ENCODE measurements at places on chromosomes 7 and 10. TPM values are rescaled to one million over a fixed set of nuclear protein-coding genes. Genes with fewer than 3 reads are reported as not detected.

DNA sequence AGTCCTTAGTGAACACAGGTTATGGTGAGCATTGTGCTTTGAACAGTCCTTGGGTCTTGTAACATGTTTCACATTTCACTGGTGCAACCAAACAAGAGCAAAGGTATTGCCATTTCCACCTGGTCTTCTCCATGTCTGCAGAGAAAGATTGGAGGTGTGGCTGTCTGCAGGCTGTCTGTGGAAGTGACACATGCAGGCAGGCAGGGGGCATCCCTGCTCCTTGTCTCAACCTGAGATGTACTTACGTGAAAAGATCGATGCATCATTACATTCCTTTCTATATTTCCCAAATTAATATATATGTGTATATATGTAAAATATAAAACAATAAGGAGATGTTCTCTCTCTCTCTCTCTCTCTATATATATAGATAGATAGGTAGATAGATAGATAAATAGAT is 54.3 kb downstream of the LRRC18 start:
- H3K36me3 ChIP-seq = no peaks in the 10 kb centered on the region
- H3K4me3 ChIP-seq = no peak overlapping the region
- no peaks in the 10 kb centered on the region for H3K27me3 ChIP-seq
- H3K27ac ChIP-seq = no peak overlapping the region
- no peaks in the 10 kb centered on the region for H3K4me1 ChIP-seq
- peak; percentile 66 for DNase-seq

DNA sequence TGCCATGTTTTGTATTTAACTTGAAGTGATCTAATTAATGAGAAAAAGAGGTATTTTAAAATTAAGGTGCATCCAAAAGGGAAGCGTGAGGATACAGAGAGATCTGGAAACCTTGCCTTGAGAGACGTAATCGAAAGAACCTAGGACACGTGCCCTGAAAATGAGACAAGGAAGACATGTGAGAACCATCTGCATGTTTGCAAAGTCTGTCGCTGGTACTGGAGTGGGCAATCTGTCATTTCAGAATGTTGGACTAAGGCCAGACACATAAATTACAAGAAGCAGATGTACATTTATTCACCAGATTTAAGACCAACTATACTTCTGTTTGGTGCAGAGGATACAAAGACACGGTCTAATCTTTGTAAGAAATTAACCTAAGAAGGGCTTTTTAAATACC is 9.2 kb downstream of the AGR2 start:
- no peak overlapping the region for H3K4me3 ChIP-seq
- H3K27me3 ChIP-seq = no peaks in the 10 kb centered on the region
- no peak overlapping the region for H3K27ac ChIP-seq
- no peaks in the 10 kb centered on the region for H3K4me1 ChIP-seq
- no peak for DNase-seq

DNA sequence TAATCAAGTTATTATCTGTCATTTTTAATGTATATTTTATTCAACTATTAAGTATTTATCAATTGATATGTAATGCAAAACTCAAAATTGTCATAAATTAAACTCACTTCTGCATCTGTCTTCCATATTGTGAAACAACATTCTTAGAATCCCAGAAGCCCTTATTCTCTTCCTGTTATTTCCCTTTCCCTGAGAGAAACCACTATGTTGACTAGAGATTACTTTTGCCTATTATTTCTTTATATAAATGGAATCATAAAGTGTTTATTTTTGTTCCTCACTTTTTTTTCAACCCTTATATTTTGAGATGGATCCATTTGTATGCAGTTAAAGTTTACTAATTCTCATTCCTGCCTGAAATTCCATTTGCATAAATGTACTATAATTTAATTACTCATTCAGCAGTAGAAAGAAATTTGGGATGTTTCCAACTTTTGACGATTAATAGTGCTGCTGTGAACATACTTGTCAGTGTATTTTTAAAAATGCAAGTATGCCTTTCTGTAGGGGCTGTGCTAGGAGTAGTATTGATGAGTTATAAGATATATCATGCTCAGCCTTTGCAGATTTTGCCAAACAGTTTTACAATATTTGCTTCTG is 211.2 kb downstream of the SEMA3D start:
- no peak overlapping the region for H3K27ac ChIP-seq
- H3K27me3 ChIP-seq = no peaks in the 10 kb centered on the region
- DNase-seq = no peak
- H3K4me1 ChIP-seq = peaks cover 3% of the 10 kb centered on the region

GRCh38 chr7:156092307-156092706 is 280.0 kb upstream of the SHH start:
- no peak for DNase-seq
- no peak overlapping the region for H3K27ac ChIP-seq
- no peak overlapping the region for H3K4me3 ChIP-seq
- H3K36me3 ChIP-seq = no peaks in the 10 kb centered on the region

DNA sequence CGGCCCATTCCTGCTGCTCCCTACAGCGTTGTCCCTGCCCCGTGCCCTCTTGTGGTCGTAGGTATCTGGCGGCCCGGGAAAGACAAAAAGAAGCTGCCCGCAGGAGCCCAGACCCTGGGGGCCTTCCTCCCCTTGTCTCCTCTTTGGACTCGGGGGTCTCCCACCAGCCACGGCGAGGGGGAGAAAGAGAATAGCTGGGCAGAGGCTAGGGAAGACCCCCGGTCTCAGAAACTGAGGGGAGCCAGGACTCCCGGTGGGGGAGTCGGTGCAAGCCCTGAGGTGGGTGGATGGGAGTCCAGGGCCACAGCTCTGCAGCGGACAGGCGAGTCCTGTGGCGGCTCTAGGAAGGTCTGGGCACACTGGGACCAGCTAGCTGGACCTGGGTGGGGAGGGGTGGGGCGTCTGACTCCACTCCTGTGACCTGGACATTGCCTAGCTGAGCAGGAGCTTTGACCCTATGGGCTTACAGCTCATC is 1.3 kb upstream of the SH2D4B start:
- H3K27ac ChIP-seq = peak overlapping the region; percentile 62
- H3K4me3 ChIP-seq = peak overlapping the region; percentile 58
- DNase-seq = no peak
- no peaks in the 10 kb centered on the region for H3K36me3 ChIP-seq
- H3K4me1 ChIP-seq = peaks cover 7% of the 10 kb centered on the region

DNA sequence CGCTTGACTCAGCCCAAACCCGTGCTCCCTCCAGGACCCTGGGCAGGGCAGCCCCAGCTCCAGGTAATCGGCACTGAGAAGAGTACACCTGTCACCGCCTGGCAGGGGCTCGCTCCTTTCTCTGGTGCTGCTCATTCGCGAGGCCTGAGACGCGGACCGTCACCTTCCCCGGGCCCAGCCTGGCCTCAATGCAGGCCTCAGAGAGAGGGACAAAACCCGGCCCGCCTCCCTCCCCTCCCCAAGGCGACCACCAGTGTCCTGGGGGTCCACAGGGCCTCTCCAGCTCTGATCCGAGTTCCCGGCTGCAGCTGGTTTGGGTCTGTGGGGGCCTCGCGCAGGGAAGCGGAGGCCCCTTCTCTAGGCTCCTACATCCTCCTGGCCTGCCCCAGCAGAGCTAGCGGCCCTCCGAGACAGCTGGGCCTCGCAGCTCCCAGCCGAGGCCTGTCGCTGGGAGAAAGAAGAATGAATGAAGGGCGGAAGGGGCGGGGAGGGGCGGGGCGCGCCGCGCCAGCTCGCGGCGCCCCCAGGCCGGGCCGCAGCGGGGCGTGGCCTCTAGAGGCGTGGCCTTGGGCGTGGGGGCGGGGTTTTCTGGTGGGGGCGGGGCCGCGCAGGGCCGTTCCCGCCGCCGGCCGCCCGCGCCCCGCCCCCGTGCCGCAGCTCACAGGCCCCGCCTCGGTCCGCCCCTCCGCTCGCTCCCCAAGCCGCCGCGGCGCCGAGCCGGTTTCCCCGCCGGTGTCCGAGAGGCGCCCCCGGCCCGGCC is at the start of gene LIMK1:
Gene LIMK1, plus strand, starts transcription at position 688 of the 760 bp plus-strand sequence. CDS start 187 bp downstream, outside the sequence.
- peaks cover 28% of the 10 kb centered on the region for H3K4me1 ChIP-seq
- no peaks in the 10 kb centered on the region for H3K27me3 ChIP-seq
- peak within 1 kb of the TSS; percentile 93 for H3K4me3 ChIP-seq
- DNase-seq = no peak

GRCh38 chr10:45373003-45373575 is 927 bp upstream of the ALOX5 start:
- peak overlapping the region; percentile 62 for H3K4me3 ChIP-seq
- peaks cover 24% of the 10 kb centered on the region for H3K27me3 ChIP-seq
- H3K36me3 ChIP-seq = no peaks in the 10 kb centered on the region
- peaks cover 23% of the 10 kb centered on the region for H3K4me1 ChIP-seq

DNA sequence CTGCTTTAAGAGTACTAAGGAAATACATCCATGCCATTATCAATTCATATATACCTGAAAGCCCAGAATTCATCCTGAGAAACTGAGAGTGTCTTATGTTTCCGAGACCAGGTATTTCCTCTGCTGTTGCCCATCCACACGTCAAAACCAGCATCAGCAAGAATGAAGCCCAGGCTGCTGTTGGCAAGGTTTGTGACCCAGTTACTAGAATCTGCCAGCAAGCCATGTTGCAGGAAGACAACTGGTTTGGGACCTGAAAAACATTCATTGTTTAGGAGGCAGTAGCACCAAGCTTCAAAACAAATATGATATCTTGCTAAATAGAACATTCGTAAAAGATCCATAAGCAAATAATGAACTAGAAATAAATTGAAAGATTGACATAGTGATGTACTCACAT is 21.0 kb upstream of the CH25H start:
- DNase-seq = peak; percentile 39
- no peak overlapping the region for H3K27ac ChIP-seq
- no peak overlapping the region for H3K4me3 ChIP-seq
- peaks cover 24% of the 10 kb centered on the region for H3K36me3 ChIP-seq
- H3K27me3 ChIP-seq = no peaks in the 10 kb centered on the region
- no peaks in the 10 kb centered on the region for H3K4me1 ChIP-seq

- no peaks in the 10 kb centered on the region for H3K27me3 ChIP-seq
Observed at GRCh38 chr10:11048707-11049278, 31.1 kb downstream of the CELF2 start.

DNA sequence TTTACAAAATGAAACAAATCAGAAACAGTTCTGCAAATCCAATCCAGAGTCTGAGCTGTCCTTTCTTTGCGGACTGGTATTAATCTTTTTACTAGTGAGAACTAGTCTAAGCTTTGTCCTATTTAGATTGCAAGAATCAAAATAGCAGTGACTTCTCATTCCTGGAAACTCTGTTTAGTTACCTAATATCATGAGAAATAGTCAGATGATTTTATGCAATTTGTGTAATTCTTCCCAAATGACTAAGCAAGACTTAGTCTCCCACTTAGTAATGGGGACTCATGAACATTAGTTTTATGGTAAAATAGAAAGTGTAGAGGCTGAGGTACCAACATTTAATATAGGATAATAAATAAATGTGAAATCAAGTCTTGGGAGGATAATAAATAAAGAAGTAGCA is 341.3 kb downstream of the DNAJB9 start:
- H3K27ac ChIP-seq = no peak overlapping the region
- H3K27me3 ChIP-seq = no peaks in the 10 kb centered on the region
- H3K36me3 ChIP-seq = no peaks in the 10 kb centered on the region
- H3K4me3 ChIP-seq = no peak overlapping the region
- no peaks in the 10 kb centered on the region for H3K4me1 ChIP-seq

DNA sequence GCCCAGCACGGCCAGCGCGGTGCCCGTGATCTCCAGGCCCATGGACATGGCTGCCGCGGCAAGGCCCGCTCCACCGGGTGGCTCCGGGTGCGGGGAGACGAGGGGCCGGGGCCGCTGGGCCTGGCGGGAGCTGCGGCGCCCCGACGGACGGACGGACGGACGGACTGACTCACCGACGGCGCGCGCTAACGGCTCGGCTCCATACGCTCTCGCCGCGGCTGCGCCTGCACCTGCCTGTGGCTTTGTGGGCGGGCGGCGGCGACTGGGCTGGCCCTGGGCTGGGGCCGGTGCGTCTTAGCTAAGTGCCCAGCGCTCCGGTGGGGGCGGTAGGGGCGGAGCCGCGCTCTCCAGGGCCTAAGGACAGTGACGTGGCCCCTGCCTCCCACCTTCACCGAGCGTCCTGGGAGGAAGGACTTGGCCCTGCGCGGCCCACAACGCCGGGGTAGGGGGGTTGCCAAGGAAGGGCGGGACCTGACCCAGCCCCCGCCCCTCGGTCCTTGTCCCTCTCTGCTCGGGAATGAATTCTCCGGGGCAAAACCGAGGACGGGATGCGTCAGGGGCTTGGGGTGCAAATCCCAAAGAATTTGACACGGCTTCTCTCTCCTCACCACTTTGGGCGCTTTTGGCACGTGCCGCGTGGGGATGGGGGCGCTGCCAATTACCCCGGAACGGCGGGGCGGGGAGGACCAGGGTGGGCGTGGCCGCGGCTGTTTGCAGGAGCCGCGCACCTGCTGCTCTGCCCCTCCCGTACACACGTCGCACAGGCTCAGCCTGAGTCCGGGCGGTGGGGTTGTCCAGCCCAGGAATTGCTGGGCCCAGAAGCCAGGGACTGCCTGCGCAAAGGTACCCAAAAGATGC is at the start of gene CLDN3:
Gene CLDN3, minus strand, starts transcription at position 269 of the 858 bp plus-strand sequence. Its CDS starts 221 bp downstream, at position 48.
- peaks cover 32% of the 10 kb centered on the region for H3K27me3 ChIP-seq
- no peaks in the 10 kb centered on the region for H3K36me3 ChIP-seq
- H3K27ac ChIP-seq = no peak within 1 kb of the TSS
- DNase-seq = no peak
- H3K4me1 ChIP-seq = peaks cover 16% of the 10 kb centered on the region

DNA sequence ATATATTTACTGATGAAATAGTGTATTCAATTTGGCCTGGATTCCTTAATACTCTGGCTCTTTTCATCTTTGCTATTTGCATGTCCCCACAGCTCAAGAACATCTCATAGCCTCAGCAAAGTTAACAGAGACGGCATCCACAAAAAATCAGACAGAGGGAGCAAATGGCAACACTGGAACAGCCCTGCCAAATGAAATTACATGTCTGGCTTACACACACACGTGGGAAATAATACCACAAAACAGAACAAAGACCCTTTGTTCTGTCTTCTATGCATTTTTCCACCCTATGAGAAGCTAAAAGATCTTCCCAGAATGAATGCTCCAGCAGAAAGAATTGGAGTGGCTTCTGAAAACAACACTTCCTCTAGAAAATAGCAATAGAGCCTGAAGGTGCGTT is 139.5 kb downstream of the ALOX5 start:
- H3K27me3 ChIP-seq = no peaks in the 10 kb centered on the region
- peaks cover 12% of the 10 kb centered on the region for H3K4me1 ChIP-seq
- no peaks in the 10 kb centered on the region for H3K36me3 ChIP-seq
- H3K4me3 ChIP-seq = no peak overlapping the region

- H3K4me1 ChIP-seq = peaks cover 34% of the 10 kb centered on the region
- H3K27ac ChIP-seq = peak overlapping the region; percentile 92
- H3K27me3 ChIP-seq = no peaks in the 10 kb centered on the region
- peak overlapping the region; percentile 93 for H3K4me3 ChIP-seq
Observed at GRCh38 chr10:79348640-79348988, 1.3 kb downstream of the PPIF start.

- no peaks in the 10 kb centered on the region for H3K27me3 ChIP-seq
- DNase-seq = no peak
Observed at GRCh38 chr10:90321132-90321816, 536.6 kb downstream of the HTR7 start.

- peaks cover 41% of the 10 kb centered on the region for H3K36me3 ChIP-seq
- H3K27ac ChIP-seq = no peak overlapping the region
- no peak overlapping the region for H3K4me3 ChIP-seq
- peaks cover 17% of the 10 kb centered on the region for H3K4me1 ChIP-seq
- no peak for DNase-seq
- no peaks in the 10 kb centered on the region for H3K27me3 ChIP-seq
Observed at GRCh38 chr7:21912305-21912704, 33.4 kb downstream of the CDCA7L start.

The CALHM3 gene
- total RNA-seq = not detected

The PDK4 gene
- total RNA-seq = 165 TPM

The VSIR gene
- 37.8 TPM for total RNA-seq

The C1QL3 gene
- not detected for total RNA-seq

The PHYH gene
- 35.3 TPM for total RNA-seq
